ENCODE measurements at places on chromosomes 3 and 15. TPM values are rescaled to one million over a fixed set of nuclear protein-coding genes. Genes with fewer than 3 reads are reported as not detected.

DNA sequence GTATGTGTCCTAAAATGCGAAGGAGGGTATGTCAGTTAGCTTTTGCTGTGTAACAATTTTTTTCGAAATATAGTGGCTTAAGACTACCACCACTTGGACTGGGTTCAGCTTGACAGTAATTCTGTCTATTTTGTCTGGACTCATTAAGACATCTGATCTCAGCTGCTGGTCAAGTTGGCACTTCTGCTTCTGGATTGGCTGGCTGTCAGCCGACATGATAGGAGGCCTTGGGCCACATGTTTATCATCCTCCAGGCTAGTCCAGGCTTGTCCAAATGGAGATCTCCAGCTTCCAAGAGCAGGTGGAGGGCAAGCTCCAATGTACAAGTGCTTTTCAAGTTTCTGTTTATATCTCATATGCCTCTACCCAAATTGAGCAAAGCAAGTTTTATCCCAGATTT is 95.9 kb downstream of the GALK2 start:
- DNase-seq = no peak

DNA sequence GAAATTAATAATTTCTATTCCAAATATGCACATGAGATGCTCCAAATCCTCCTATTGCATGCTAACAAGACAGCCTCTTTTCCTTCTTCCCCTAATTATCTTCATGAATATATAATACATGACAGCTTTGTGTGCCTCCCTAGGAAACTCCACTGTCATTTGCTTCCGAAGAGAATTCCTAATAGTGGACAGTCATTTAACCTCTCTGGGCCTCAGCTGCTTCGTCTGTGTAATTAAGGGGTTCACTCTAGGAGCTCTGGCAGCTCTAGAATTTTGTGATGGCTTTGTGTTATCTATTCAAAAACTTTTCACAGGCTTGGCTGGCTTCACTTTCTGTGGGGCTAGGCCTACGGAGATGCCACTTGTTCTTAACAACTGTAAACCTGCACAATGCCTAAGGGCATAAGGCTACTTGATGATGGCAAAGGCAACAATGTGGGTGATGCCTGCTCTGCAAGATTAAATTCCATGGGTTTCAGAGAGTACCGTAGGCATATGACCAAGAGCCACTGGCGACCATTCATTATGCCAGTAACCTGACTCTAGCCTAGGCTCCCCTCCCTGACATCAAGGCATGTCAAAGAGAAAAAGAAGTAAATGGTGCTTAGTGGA is 333.8 kb upstream of the UMPS start:
- no peak for DNase-seq

DNA sequence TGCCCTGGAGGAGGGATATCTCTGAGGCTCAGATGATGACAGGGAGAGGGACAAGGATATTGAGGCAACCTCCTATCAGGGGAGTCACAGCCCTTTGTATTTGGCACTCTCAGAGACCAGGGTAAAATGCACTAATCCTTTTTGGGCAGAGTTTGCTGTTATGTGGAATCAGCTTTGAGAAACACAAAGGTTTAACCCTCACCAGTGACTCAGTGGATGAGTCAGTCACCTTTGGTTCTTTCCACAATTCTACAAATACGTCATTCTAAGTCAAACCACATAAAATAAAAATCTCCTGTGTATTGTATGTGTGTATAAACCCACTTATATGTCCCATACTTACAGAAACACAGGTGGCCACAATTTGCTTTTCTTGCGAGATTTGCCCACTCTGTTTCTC is 5.1 kb downstream of the LSAMP start:
- peak; percentile 94 for DNase-seq

- DNase-seq = peak; percentile 55
Measured at GRCh38 chr15:55879181-55879580, 114.2 kb downstream of the NEDD4 start.

- no peak for DNase-seq
Measured at GRCh38 chr3:118960876-118961450, 73.7 kb downstream of the IGSF11 start.

DNA sequence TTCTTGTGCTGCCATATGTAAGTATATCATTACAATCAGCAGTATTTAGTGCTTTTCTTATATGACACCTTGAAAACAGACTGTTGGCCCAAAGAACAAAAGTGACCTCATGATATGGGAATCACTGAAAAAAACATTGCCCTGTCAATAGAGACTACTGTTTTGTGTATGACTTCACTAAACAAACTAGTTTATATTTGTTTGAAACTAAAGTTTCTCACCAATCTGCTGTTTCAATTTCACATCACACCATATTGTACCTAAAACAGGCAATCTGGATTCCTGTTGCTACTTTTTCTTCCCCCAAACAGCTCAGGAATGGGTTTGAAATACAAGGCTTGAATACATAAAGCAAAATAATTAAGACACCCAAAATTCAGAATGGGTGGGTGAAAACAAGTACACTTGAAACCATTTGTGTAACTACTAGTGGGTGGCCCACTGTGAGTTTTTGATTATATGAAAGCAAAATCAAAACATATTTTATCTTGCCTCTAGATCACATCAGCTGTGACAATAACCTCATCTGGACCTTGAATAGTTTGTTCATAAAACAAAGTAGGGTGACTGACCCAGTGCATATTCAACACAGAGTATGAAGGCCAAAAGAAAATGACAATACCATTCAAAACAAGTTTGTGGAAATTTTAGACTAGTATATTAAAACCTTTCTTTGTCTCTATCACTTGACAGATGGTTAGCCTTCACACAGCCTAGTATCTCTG is 5.9 kb downstream of the ZBTB20 start:
- DNase-seq = no peak

SPTBN5 gene
- 0.38 TPM for polyA plus RNA-seq

DNA sequence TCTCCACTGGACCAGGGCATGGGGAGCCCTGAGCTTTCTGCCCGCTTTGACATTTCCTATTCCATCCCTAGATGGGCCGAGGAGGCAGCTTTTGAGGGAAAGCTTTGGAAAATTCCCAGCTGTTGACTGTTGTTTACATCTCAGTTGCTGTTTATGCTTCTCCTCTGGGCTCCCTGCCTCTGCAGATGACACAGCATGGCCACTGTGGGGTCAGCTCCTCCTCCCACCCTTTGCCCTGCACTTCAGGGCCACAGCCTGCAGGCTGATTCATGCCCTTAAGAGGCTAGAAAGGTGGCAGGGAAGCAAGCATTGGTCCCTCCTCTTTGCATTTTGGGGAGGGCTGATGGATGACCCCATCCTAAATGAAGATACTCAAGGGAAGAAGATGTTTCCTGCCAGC is 8.5 kb upstream of the CTXND1 start:
- no peak for DNase-seq

GRCh38 chr3:127792541-127793292 is 29.6 kb downstream of the MGLL start:
- peak; percentile 98 for DNase-seq

DNA sequence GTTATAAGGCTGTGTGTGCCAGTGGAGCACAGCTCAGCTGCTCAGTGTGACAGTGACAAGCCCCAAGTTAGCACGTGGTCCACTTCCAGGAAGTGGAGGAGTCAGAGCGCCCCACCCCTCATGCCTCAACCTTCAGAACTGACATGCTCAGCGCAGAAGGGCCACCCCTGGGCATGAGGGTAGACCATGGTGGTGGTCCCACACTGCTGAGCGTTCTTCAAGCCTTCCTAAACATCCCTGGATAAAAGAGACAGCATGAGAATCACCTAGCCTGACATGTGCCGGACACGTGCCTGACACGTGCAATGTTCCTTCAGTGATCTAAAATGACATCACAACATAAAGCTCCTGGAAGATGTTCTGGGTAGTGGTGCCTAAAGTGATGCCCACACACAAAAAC is 16.8 kb downstream of the ATP10A start:
- DNase-seq = no peak

DNA sequence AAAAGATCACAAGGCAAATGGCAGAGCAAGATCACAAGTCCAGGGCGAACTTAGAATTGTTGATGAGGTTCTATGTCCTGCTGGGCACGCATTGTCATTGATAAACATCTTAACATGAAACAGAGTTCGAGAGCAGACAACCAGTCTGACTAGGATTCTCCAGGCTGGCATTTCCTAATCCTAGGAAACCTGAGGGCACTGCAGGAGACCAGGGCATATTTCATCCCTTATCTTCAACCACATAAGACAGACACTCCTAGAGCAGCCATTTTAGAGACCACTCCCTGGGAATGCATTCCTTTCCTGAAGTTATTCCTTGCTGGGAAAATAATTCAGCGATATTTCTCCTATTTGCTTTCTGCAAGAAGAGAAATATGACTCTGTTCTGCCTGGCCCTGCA is 1199.9 kb downstream of the SI start:
- no peak for DNase-seq

DNA sequence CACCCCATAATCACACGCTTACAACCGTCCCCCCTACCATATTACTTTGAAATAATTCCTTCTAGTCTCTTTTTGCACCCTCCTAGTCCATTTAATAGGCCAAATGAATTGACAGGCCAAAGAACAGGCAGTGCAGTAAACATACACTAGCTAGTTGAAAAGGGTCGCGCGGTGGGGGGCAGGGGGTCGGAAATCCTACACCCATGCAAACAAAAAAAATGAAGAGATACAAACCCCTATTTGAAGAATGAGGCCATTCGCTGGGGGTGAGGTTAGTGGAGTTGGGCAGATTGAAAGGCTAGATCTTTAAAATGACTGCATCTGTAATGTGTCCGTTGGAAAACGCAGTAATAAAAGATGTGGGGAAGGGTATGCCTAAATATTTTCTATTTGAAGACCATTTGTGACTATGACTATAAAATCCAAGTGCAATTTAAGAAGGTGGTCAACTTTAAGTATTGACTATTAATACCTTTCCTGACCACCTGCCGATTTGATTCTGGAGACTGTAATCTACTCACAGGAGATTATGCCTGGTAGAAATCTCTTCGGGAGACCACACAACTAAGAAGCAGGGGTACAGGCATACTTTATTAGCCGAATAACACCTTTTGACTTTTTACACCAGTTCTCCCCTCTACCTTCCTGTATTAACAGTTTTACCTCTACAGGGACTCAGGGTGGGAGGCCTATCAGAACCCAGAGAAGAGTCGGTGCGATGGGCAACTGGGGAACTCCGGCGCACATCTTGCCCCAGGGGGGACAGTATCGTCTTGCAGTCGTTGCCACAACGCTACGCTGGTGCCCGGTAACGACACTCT is 762 bp upstream of the ARL6 start:
- peak; percentile 0 for DNase-seq

DNA sequence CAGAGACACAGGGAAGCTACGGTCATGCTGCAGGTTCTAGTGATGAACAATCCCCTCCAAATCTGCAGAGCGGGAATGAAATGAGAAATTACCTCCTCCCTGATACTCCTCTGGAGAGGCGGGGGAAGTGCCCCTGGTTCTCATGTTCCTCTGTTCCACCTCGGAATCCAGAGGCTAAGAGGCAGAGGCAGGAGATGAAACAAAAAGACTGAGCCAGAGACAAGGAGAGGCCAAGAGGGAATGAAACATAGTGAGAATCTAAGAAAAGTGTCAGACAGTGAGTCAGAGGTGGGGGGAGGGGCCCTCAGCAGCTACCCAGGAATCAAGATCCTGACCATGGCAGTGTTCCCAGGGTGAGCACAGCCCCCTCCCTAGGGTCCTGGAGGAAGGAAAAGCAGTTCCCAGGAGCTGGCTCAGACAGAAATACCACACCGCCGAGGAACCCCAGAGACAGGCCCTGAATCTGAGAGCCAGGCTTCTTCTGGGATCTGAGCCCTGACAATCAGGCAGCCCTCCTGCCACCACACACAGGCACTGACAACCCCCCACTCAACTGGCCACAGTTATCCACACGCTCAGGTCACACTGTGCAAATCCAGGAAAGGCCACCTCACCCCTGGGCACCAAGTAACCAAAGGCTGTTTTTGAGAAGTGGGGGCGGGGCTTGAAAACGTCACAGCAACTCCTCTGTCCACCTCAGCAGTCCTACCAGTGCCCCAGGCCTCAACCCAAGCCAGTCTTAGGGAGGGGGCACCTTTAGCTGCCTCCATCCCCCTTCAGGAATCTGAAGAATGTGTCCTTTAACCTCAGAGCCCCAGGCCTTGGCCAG is 2.4 kb downstream of the CSRNP1 start:
- peak; percentile 97 for DNase-seq

GRCh38 chr3:30354972-30355371 is 251.4 kb upstream of the TGFBR2 start:
- DNase-seq = peak; percentile 28

DNA sequence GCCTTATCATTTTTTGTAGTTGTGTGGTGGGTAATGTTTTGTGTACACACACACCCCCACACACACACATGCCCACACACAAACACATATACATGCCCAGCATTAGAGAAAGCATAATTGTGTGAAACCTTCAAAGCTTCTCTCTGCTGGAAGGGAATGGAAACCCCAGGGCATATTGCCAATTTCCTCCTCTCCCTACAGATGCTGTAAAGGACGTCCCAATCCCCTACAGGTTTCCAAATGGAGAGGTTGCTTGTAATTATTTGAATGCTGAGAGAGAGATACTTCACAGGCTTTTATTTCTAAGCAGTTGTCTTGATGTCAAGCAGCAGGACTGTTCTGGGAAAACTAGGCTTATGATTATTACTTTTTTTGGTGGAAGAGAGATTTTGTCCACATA is 23.0 kb upstream of the CCK start:
- DNase-seq = no peak

GRCh38 chr15:25332306-25332705 is 106.5 kb downstream of the UBE3A start:
- no peak for DNase-seq

GRCh38 chr3:128218548-128219257 is 65.4 kb downstream of the EEFSEC start:
- DNase-seq = no peak

DNA sequence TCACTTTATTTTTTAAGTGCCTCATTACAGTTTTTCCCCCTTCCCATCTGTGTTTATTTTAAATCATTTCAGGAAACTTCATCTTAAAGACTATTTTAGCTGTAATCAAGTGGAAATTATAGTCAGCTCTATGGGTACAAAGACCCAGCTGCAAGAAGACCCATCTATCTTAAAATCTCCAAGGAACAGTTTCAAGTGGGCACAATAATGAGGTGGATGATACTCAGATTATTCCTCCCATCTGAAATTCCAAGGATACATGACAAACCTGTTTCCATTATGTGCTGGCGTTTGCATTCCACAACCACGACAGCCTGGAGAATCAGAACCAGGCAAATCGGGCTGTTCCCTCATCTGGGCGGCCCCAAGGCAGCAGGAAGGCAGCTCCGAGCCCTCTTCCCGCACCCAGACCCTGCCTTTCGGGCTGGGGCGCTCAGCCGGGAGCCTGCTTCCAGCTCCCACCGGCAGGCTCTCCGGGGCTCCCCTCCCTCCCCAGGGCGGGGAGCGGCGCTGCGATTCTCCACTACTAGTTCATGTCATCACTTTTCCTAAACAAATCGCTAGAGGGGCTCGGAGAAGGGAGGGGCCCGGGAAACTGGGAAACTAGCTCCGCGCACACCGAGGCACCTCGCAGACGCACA is at the start of gene MGLL:
Gene MGLL, minus strand, starts transcription at position 475 of the 641 bp plus-strand sequence. Its CDS starts 197 bp downstream, at position 278.
- DNase-seq = peak; percentile 50

- DNase-seq = no peak
Measured at GRCh38 chr3:27174530-27174929, 194.7 kb downstream of the NEK10 start.

DNA sequence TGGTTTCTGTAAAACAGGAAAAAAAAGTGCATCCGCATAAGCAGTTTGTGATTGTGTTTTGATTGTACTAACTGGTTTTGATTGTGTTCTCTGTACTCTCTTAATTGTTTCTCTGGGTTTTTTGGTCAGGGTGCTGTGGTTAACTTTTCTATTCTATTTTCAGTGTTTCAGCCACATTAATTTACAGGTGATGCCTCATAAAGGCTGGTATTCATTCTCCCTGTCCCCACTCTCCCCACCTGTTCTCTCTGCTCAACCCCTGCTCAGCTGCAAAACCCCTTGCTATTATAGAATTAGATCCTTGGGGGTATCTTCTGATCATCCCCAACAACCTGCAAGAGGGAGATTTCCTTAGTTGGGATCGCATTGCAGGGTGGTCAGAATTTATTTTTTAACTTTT is 285.4 kb upstream of the AZI2 start:
- no peak for DNase-seq

Data from IMR-90 (cell line).